ENCODE measurements at places on chromosomes 13 and 19.

DNA sequence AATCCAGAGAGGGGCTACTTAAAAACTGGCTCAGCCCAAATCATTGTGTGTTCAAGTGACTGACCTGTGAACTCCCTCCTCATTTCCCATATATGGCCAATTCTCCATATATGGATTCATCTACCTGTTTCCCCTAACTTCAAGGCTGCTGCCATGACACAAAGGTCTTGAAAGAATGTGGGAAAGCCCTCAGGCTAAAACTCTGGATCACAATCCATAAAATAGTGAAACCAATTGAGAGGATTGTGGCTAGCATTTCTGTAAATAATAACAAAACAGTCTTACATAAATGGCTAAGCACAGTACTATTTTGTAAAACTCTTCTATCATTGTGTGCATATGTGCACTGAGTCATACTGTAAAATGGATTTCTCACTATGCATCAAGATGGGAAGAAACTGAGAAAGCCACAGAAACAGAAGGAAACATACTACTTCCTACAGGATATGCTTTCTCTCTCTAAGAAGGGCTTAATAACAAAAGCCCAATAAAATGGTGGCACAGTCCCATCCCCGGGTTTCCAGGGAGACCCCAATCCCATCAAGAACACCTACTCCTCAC lies 80.5 kb downstream of the FOXO1 start:
- DNase-seq = no peak

DNA sequence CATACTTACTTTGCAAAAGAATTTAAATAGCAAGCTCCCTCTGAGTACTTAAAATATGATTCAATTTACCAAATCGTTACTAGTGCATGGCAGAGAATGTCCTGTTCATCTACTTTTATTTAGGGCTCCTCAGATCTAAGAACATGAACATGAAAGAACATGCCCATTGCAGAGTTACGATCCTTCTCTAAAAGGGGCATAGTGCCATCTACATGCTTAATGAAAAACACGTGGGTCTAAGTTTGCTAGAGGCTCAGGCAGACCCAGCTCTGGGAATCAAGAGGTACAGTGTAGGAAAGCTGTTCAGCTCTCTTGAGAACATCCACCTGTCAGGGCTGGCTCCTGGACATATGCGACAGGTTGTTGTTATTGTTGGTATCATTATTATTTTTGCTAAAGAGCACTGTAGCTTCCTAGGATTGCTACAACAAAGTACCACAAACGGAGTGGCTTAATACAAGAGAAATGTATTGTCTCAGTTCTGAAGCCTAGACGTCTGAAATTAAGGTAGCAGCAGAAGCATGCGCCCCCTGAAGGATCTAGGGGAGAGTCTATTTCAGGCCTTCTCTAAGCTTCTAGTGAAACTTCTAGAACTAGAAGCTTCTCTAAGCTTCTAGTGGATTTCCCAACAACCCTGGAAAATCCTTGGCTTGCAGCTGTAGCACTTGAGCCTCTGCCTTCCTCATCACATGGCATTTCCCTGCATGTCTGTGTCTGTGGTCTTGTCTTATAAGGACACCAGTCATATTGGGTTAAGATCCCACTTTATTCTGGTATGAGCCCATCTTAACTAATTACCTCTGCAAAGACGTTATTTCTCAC lies 133.9 kb downstream of the DCT start:
- no peak for DNase-seq

- no peak for DNase-seq
Measured at GRCh38 chr19:6393983-6394412, 1.0 kb upstream of the GTF2F1 start.

- no peak for DNase-seq
Measured at GRCh38 chr13:32316028-32316339, 676 bp downstream of the BRCA2 start.

Data from epithelial cell of proximal tubule (primary cell).